AG04449 (cell line): ENCODE measurements at places on chromosomes 3 and 15.

GRCh38 chr3:106093616-106094015 is 224.8 kb upstream of the CBLB start:
- no peak for DNase-seq

GRCh38 chr3:127654374-127654773 is 18.4 kb upstream of the ABTB1 start:
- DNase-seq = no peak

DNA sequence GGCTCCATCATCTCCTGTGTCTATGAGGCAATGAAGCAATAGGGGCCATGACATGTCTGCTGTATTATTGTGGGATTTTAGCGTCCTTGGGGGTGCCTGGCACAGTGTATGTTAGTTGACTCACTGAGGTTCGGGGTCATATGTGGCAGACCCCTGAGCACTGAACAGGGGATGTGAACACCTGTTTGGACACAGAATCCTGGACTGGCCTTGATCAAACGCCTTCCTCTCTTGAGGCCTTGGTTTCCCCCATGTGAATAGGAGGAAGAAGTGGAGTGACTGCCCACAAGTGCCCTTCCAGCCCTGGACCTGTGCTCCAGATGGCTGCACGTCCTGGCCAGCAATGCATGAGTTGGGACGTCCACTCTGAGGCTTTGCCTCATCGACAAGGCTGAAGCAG is 84.2 kb downstream of the HMG20A start:
- DNase-seq = no peak

DNA sequence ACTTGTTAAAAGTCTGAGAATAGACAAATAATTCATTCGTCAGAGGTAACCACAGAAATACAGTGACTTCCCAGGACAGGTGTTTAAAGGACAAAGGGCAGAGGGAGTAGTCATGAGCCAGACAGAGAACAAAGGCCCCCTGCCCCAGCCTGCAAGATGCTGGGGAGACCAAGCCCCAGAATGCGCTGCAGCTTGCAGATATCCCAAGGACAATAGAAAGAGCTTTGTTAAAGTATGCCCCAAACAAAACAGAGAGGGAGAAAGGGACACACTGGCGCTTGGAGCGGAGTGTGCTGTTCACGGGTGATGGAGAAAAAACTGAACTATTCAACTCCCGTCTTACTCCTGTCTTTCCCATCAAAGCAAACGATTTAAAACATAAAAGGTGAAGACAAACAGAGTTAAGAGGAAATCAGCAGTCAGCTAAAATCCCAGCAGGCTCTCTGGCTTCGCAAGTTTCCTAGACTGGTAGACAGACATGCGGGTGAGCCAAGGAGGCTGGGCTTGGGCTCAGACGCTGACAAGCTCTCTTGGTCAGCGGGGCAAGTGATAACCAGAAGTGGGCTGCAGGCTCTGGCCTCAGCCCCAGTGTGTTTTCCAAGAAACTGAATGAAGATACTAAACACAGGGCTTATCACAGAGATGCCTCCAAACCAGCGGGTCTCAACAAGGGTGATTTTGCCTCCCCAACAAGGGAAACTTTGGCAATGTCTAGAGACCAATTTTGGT is 130.1 kb downstream of the UACA start:
- DNase-seq = no peak

DNA sequence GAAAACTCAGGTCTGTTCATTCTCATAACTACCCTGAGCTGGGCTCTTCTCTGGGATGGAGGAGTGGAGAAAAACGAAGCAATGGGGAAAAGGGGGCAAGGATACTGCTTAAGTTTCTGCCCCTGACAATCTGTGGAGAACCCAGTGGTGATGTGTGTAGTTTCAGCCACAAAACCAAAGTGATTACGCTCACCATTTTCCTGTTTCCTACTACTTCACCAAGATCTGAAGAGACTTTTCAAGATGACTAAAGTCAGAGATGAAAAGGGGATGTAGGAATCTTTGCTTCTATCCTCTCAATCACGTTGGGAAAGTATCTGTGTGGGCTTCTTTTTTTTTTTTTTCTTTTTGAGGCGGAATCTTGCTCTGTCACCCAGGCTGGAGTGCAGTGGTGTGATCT is 8.3 kb upstream of the UBE2E1 start:
- DNase-seq = no peak

- no peak for DNase-seq
Observed at GRCh38 chr3:159852266-159852665, 136.4 kb upstream of the IL12A start.

DNA sequence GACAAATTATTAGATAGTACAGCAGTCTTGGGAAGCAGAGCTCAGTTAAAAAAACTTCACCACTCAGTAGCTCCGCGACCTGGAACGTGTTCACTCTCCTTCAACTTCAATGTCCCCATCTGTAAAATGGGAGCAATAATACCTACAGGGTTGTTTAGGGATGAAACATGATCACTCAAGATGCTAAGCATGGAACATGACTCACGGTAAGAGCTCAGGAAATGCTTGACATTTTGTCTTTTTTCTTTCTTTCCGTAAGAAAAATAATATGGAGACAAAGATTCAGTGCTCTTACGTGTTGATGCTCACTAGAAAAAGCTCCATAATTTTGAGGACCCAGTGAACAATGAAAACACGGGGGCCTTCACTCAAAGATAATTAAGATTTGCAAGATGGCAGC is 606.7 kb upstream of the MDFIC2 start:
- DNase-seq = no peak

- no peak for DNase-seq
Observed at GRCh38 chr15:66633041-66633937, 67.5 kb upstream of the LCTL start.

DNA sequence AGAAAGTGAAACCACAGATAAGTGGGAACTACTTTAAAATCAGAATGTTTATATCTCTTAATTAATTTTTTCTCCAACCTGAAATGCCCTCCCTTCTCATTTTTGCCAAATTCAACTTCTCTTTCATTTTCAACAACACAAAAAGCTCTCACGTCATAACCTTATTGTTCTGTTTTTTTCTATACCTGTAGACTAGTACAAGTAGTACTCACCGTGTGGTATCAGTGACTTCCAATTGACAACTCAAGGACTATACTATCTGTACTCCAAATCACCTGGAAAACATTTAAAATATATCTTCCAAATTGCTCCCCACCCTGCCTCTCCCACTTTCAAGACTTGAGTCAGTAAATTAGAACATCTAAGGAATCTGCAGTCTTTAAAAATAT is 72.8 kb upstream of the ZNF280D start:
- DNase-seq = no peak

- DNase-seq = no peak
Observed at GRCh38 chr3:146543461-146544001, 876 bp downstream of the PLSCR1 start.

DNA sequence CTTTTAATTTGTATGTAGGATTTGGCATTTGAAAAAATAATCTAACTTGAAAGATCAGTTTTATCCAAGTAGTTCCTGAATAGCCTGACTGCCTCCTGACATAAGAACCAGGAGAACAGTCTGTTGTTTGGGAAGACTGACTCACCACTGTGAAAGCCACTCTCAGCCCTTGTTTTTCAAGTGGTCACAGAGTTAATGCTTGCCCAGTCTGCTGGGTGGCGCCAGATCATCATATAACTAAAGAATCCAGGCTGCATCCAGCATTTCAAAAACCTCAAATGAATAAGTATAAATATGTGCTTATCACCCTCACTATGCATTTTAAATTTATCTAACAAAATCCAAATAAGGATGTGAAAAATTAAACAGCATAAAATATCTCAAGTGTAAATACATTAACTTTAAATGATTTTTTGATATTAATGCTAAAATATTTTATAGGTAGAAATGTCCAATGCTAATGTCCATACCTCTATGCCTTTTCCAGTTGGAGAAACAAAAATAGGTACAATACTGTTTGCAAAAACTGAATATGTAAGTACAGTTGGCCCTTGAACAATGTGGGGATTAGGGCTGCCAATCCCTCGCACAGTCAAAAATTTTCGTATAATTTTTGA is 26.9 kb upstream of the ZBBX start:
- no peak for DNase-seq

GRCh38 chr15:81176291-81176893 is 20.3 kb upstream of the IL16 start:
- DNase-seq = no peak

DNA sequence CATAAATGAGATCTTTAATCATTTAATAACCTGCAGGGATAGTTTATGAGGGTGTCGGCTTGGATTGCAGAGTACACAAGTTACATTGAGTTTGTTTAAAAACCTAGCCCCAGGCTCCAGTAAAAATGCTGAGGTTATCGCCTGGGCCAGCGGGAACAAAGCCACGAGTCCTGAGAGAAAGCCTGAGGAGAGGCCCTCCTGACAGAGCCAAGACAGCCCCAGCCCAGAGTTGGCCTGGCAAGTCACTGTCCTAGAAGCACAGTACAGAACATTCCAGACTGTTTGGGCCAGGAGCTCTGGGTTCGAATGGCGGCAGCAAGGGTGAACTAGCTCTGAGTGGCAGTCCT is 32.4 kb downstream of the SEC61A1 start:
- DNase-seq = no peak

- no peak for DNase-seq
Observed at GRCh38 chr3:55968331-55968730, 481.2 kb upstream of the WNT5A start.

GRCh38 chr15:69119683-69120395 is 40.6 kb upstream of the GLCE start:
- DNase-seq = no peak

DNA sequence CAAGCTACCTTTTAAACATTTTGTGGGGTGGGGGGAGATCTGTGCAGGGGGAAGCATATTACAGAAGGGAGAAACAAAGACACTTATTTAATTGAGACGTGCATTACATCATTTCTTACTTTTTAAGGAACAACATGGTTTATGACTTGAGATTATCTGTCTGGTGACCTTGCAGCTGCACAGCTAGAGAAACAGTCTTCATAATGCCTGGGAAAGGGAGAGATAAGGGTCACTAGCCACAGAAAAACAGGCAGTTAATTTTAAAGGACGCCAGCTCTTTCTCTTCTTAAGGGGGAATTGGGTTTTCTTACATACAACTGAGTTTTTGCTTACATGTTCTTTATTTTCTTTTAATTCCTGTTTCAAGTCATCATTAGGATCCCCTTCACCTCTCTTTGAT is 147.9 kb downstream of the SST start:
- DNase-seq = no peak

DNA sequence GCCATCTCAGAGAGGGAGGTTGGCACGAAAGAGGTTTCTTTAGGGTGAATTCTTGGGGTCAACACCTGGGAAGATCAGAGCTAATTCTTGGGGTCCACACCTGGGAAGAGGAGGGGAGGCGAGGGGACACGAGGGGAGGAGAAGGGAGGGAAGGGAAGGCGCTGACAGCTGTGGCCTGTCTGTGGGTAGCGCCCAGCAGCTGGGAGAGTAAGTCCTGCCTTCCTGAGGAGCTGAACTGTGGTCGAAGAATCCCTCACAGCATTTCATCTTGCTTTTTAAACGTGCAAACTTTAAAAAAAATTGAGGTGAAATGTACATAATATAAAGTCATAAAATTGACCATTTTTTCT is 63.2 kb upstream of the CGNL1 start:
- no peak for DNase-seq

GRCh38 chr3:100114413-100115030 is at the start of gene FILIP1L:
TSS of gene FILIP1L (minus strand) at chr3:100114501.
- DNase-seq = no peak

- no peak for DNase-seq
Observed at GRCh38 chr3:100093831-100094230, 20.5 kb downstream of the FILIP1L start.

- DNase-seq = no peak
Observed at GRCh38 chr3:134652409-134652831, 1.6 kb upstream of the KY start.

DNA sequence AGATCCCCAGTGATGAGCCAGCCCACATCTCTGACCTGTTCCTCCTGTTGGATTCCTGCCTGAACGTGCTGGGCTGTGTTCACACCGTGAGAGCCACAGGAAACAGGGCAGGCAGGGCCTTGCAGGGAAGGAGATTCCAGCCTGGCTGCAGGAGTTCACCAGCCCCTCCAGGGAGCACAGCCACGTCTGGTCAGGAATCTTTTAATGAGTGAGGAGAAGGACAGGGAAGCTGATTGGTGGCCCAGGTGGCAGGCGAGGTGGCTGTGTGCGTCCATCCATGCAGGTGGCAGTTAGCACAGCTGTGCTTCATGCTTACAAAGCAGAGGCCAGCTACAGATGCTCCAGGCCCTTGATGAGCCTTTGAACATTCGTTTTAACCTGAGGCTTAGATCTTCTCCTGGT is 10.5 kb downstream of the LRRK1 start:
- no peak for DNase-seq

DNA sequence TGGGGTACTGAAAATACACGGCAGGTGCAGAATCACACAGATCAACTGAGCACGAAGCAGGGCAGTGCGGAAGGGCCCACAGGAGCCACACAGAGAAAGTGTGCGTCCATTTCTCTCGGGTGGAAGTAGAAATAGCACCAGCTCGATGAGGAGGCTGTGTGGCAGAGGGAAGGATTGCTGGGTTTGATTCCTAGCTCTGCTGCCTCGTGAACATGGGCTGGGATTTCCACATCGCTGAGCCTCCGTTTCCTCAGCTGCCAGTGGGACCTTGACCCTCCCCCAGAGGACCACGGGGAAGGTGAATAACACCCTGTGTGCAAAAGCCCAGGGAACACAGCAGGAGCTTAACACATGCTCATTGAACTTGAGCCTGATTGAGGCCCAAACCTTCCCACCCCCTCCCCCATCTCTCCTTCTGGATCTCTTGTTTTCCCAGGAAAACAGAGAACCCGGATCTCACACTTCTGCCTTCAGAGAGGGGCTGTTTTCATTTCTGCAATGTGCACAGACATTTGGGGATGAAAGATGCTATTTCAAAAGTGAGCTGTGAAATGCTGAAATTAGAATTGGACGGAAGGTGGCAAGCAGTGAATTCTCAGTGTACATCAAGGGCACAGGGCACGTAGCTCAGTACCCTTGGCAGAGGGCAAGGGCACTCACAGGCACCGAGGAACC is 38.4 kb downstream of the ABTB1 start:
- no peak for DNase-seq

DNA sequence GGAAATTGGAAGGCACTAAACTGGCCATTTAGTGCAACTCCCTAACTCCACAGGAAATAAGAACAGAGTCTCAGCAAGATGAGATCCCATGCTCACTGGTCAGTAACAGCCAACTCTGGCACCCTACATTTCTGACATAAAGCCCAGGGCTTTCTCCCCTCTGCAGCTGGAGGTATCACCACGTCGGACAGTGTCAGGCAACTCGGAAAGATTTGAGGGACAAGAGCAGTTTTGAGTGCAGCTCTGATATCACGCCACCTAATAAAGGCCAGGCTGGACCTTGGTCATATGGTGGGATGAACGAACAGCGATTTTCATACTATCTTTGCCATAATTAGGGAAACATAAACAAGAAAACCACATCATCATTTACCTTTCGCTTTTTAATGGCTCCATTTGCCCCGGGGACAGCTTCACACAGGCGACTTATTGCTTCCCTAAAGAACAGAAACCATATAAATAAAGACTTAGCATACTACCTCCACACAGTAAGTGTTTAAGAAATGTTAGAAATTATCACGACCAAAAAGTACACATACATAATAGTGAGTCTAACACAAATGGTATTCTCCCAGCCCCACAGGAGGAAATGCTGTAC is 12.5 kb downstream of the EID1 start:
- no peak for DNase-seq

- no peak for DNase-seq
Observed at GRCh38 chr3:195207731-195208130, 63.2 kb downstream of the XXYLT1 start.
